ENCODE measurements at places on chromosomes 2 and 18. TPM values are rescaled to one million over a fixed set of nuclear protein-coding genes. Genes with fewer than 3 reads are reported as not detected.
A peak's percentile ranks its signal among the peaks of the same experiment; 100 is the strongest.

GRCh38 chr2:111035830-111036441, 84.8 kb upstream of the BCL2L11 start:
- H3K27ac ChIP-seq, result no peak overlapping the region
- H3K4me1 ChIP-seq, result no peaks in the 10 kb centered on the region
- H3K27me3 ChIP-seq, result peaks cover 61% of the 10 kb centered on the region
- no peak for DNase-seq

DNA sequence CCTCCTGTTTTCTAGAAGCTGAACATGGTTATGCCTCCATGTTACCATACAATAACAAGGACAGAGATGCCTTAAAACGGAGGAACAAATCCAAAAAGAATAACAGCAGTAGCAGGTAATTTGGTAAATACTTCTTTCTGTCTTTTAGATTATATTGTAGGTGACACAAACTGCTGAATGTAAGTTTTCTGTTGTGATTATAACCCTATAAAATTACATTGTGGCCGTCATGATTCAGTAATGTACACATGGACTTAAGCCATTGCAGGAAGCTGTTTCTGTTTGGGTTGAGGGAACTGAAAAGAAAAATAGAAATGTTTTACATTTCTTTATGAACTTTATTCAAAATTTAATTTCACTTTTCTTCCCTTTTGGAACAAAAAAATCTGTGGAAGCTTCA, 1.2 kb downstream of the MXD1 start:
- DNase-seq, result peak; percentile 35
- no peaks in the 10 kb centered on the region for H3K4me1 ChIP-seq
- no peak overlapping the region for H3K27ac ChIP-seq
- H3K36me3 ChIP-seq, result no peaks in the 10 kb centered on the region
- no peaks in the 10 kb centered on the region for H3K27me3 ChIP-seq

DNA sequence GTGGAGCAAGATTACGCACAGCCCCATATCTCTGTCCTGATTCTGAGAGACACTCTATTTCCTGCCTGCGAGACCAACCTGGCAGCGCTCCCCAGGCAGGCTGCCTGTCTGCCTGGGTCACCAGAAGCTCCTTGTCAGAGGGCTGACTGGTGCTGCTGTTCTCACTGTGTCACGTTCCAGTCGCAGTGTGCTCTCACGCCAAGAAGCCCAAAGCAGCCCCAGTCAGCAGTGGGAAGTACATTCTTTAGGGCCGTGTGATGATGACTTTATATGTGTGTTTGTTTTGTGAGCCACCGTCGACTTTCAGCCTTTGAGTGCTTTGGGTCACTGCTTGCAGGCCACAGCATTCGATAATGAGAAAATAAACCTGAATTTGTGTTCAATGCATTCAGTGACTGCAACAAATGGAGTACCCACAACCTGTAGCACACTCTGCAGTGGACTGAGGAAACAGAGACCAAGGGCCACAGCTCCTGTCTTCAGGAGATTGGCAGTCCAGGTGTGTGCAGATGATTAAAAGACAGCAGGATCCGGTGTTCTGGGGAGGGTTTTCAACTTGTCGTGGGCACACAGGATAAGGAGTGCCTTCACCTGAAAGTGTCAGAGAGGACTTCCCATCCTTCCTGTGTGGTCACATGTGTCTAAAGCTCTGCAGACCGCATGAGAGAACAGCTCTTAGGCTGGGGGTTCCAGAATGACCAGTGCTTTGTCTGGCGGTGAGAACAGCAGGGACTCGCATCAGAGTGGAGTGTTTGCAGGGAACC, 4.8 kb downstream of the TNFRSF11A start:
- H3K4me1 ChIP-seq, result peaks cover 16% of the 10 kb centered on the region
- H3K27ac ChIP-seq, result no peak overlapping the region
- H3K27me3 ChIP-seq, result peaks cover 58% of the 10 kb centered on the region
- DNase-seq, result peak; percentile 83
- no peak overlapping the region for H3K4me3 ChIP-seq

GRCh38 chr2:231297108-231297908, 98.2 kb upstream of the B3GNT7 start:
- H3K27me3 ChIP-seq, result no peaks in the 10 kb centered on the region
- H3K27ac ChIP-seq, result no peak overlapping the region
- H3K4me3 ChIP-seq, result no peak overlapping the region
- peak; percentile 54 for DNase-seq
- peaks cover 20% of the 10 kb centered on the region for H3K36me3 ChIP-seq

DNA sequence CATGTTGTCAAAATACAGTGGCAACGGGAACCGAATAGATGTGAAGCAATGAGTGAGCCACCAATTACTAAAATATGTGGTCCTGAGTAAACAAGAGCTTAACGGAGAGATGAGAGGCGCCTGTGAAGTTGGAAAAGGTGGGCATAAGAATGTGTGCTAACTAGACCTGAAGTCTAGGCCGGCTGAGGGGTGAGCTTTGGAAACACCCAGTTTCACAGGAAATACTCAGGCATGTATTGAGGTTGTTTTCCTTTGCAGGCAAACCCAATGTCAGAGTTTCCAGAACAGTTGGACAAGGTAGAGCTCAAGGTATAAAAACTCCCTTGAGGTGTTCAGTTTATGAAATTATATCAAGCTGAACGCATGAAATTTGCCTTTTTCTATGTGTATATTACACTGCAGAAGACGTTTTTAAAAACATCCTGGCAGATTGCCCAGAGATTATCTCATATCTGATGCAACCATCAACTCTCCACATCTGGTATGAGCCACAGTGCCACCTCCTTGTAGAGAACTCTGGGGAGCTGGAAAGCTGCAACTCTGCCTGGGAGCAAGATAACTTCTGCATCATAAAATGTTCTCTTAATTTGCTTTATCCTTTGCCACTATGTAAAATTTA, 3.9 kb upstream of the WDSUB1 start:
- no peak overlapping the region for H3K4me3 ChIP-seq
- no peaks in the 10 kb centered on the region for H3K27me3 ChIP-seq
- peaks cover 5% of the 10 kb centered on the region for H3K4me1 ChIP-seq
- DNase-seq, result peak; percentile 94
- no peaks in the 10 kb centered on the region for H3K36me3 ChIP-seq
- H3K27ac ChIP-seq, result peak overlapping the region; percentile 39

GRCh38 chr2:170813611-170814532, 2.8 kb upstream of the GAD1 start:
- peak; percentile 44 for DNase-seq
- no peaks in the 10 kb centered on the region for H3K36me3 ChIP-seq
- H3K4me1 ChIP-seq, result peaks cover 1% of the 10 kb centered on the region
- no peak overlapping the region for H3K27ac ChIP-seq
- peaks cover 57% of the 10 kb centered on the region for H3K27me3 ChIP-seq

GRCh38 chr2:239912938-239913635, 112.1 kb downstream of the NDUFA10 start:
- no peaks in the 10 kb centered on the region for H3K36me3 ChIP-seq
- H3K4me3 ChIP-seq, result no peak overlapping the region
- no peak for DNase-seq

DNA sequence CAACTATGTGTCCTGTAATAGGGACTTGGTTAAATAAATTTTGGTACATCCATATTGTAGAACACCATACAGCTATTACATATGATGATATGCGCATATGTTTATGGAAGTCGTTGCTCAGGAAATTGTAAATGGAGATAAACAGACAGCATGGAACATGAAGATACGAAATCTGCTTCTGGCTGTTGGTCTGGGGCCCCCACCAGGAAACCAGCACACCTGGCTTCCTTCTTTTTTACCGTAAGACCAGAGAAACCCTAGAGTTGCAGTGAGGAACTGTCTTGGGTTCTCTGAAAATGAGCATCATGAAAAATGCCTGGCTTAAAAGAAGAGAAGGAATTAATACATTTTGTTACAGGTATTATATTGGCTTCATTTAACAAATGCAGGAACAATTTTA, 40.8 kb downstream of the SPTBN1 start:
- no peak for DNase-seq
- no peaks in the 10 kb centered on the region for H3K27me3 ChIP-seq
- no peaks in the 10 kb centered on the region for H3K36me3 ChIP-seq
- peaks cover 3% of the 10 kb centered on the region for H3K4me1 ChIP-seq
- no peak overlapping the region for H3K27ac ChIP-seq

- no peaks in the 10 kb centered on the region for H3K36me3 ChIP-seq
- H3K27me3 ChIP-seq, result peaks cover 10% of the 10 kb centered on the region
- no peak overlapping the region for H3K27ac ChIP-seq
Observed at GRCh38 chr18:10519999-10520935, 5.6 kb upstream of the NAPG start.

DNA sequence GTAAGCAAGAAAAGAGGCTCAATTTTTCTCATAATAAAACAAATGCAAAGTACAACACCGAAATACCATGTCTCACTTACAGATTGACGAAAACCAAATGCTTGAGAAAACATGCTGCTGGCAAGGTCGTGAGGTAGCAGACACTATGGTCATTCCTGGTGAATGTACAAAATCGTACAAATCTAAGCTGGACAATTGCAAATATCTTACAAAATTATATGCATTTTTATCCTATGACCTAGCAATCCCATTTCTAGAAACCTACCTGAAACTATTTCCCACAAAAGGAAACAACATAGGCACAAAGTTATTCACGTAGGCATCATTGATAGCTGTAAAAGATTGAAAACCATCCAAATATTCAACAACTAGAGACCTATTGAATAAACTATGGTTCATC, 54.0 kb downstream of the SCG2 start:
- peaks cover 2% of the 10 kb centered on the region for H3K4me1 ChIP-seq
- DNase-seq, result no peak
- no peak overlapping the region for H3K4me3 ChIP-seq
- no peaks in the 10 kb centered on the region for H3K36me3 ChIP-seq
- no peak overlapping the region for H3K27ac ChIP-seq

DNA sequence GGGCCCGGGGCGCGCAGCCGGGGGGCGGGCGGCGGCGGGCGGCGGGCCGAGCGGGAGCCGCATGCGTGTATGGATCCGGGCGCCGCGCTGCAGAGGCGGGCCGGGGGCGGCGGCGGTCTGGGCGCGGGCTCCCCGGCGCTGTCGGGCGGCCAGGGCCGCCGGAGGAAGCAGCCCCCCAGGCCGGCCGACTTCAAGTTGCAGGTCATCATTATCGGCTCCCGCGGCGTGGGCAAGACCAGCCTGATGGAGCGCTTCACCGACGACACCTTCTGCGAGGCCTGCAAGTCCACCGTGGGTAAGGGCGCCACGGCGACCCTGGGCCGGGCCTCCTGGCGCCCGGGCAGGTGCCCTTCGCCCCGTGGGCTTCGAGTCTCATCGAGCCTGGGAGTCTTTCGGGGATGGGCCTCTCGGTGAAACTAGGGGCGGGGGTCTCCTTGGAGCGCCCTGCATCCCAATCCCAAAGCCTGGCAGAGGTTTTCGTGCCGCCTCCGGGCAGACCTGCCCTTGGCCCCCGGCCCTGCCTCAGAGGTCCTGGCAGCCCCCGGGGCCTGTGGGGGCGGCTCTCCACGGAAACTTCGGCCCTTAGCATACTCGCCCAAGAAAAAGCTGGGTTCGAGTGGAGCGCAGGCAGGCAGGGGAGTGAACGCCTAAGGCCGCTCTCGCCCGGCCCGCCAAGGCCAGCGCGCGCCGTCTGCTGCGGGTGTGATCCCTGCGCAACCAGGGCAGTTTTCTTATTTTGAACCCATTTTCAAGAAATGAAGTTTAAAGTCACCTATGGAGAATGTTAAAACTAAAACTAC, 622 bp downstream of the RAB12 start:
- no peak for DNase-seq
- H3K4me1 ChIP-seq, result peaks cover 9% of the 10 kb centered on the region
- no peaks in the 10 kb centered on the region for H3K27me3 ChIP-seq
- H3K4me3 ChIP-seq, result peak overlapping the region; percentile 99
- peak overlapping the region; percentile 82 for H3K27ac ChIP-seq
- peaks cover 5% of the 10 kb centered on the region for H3K36me3 ChIP-seq

DNA sequence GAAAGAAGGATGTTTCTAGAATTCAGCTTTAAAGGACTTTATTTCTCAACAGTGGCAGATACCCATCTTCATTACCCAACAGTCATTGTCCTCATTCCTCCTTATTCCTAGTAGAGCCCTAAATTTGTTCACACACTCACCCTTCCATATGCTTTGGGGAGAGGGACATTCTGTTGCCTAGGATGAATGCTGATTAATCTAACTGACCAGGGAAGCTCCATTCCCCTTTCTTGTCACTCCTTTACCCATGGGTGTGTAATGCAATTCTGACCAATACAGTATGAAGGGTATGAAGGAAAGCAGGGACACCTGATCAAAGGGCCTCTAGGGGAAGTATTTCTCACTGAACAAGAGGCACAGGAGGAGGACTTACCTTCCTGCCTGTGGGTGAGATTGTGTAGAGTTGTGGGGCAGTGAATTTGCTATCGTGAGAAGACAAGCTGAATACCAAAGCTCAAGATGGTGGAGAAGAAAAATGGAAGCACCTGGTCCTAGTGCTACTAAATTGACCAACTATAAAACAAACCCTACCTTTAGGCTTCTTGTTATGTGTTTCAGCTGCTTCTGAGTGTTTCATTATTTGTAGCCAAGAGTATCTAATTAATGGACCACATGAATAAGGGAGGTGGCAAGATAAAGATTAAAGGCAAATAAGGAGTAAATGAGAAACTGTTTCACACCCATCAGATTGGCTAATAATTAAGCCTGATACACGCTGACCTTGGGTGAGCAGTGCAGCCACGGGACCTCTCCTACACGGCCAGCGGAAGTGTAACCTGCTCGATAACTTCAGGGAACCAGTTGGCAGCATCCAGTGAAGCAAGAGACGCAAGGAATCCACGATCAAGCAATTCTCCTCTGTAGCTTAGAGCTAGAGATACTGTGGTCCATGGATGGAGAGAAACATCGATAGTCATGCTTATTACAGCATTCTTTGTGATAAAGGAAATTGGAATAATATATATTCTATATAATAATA, 202.3 kb downstream of the MYCN start:
- no peak overlapping the region for H3K4me3 ChIP-seq
- no peaks in the 10 kb centered on the region for H3K4me1 ChIP-seq
- DNase-seq, result no peak
- H3K27ac ChIP-seq, result no peak overlapping the region
- H3K36me3 ChIP-seq, result no peaks in the 10 kb centered on the region
- H3K27me3 ChIP-seq, result no peaks in the 10 kb centered on the region

GRCh38 chr2:64853306-64853705, 135.9 kb upstream of the SLC1A4 start:
- no peak for DNase-seq
- peaks cover 4% of the 10 kb centered on the region for H3K27me3 ChIP-seq

GRCh38 chr18:60676815-60677214, 304.2 kb upstream of the MC4R start:
- no peaks in the 10 kb centered on the region for H3K4me1 ChIP-seq
- H3K36me3 ChIP-seq, result no peaks in the 10 kb centered on the region
- H3K27ac ChIP-seq, result no peak overlapping the region
- no peaks in the 10 kb centered on the region for H3K27me3 ChIP-seq

- no peaks in the 10 kb centered on the region for H3K27me3 ChIP-seq
- H3K36me3 ChIP-seq, result no peaks in the 10 kb centered on the region
- H3K27ac ChIP-seq, result no peak overlapping the region
- no peak for DNase-seq
- no peak overlapping the region for H3K4me3 ChIP-seq
Observed at GRCh38 chr2:195603998-195604397, 53.0 kb upstream of the SLC39A10 start.

Gene LINC00305
- not detected for polyA plus RNA-seq

Gene DLGAP1
- 0.09 TPM for polyA plus RNA-seq

Gene FBXO15
- polyA plus RNA-seq, result 1.5 TPM

Gene ACVR2A
- 1.8 TPM for polyA plus RNA-seq
